CD8-positive, alpha-beta memory T cell (primary cell): ENCODE measurements at places on chromosomes 5 and 9. TPM values are rescaled to one million over a fixed set of nuclear protein-coding genes. Genes with fewer than 3 reads are reported as not detected.

DNA sequence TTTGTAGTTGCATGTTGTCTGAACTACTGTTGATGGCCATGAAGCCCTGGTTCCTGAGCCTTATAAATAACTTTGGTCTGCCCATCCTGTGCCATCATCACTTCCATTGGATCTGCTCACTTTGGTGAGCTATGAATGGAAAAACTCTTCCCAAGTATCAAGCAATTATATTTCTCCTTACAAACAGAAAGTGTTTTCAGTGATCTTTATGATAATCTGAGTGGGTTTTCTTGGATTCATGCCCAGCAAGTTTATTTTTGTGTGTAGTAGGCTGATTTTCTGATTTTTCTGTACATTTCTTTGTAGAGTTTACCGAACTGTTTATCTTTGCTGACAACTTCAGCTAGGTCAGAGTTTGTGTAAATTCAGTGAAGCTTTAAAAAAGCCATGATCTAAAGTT lies 31.0 kb downstream of the CAMK4 start:
- H3K27ac ChIP-seq: no peak overlapping the region
- H3K36me3 ChIP-seq: no peaks in the 10 kb centered on the region
- DNase-seq: no peak
- H3K4me3 ChIP-seq: no peak overlapping the region

DNA sequence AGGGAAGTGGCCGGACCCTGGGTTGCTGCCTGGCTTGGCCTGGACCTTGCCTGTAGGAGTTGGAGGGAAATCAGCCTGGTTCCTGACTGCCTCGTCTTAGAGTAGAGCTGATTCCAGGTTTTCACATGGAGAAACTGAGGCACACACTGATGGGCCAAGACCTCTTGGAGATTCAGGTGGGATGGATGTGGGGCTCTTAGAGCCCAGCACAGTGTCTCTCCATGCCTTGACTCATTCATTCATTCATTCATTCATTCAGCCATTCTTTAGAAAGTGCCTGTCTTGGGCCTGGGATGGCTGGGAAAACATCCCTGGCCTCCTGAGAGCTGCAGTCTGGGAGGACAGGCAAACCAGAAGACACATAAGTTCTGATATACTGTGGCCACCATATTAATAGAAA lies 2.2 kb downstream of the LRRC8A start:
- peaks cover 39% of the 10 kb centered on the region for H3K4me1 ChIP-seq
- H3K27me3 ChIP-seq: no peaks in the 10 kb centered on the region
- no peak for DNase-seq
- no peak overlapping the region for H3K27ac ChIP-seq
- H3K36me3 ChIP-seq: peaks cover 4% of the 10 kb centered on the region

DNA sequence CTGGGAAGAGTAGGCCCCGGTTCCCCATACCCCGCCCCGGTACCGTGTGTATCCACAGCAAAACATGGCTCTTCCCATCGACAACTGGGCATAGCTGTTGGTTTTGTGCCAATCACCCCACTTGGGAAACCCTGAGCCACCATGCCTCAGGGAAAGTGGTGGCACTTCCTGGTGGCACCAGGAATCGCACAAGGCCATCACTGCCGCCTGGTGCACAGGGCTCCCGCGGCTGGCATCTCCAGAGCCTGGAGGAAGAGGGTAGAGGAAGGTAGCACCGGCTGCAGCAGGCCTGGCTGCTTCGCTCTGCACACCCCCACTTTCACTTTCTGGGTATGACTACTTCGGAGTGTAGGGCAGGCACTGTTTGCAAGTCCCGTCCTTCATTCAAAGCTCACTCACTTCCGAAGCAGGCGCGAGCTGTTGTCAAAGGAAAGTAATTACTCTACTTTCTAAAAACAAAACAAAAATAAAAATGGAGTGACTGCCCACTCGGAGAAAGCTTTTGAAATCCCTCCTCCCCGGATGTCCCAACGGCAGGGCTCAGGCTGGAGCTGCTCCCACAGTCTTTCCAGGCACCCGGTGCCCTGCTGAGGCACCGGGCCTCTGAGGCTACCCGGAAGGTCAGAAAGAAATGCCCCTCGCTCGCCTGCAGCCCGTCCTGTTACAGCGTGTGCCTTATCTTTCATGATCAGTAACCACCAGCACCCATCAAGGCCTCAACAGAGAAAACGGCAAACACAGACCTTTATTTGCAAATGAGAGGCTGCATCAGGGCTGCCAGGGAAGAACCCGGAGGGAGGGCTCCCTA lies 2.0 kb downstream of the BRD3 start:
- peaks cover 35% of the 10 kb centered on the region for H3K4me1 ChIP-seq
- H3K27ac ChIP-seq: peak overlapping the region; percentile 69
- peaks cover 15% of the 10 kb centered on the region for H3K27me3 ChIP-seq
- no peaks in the 10 kb centered on the region for H3K36me3 ChIP-seq
- H3K4me3 ChIP-seq: peak overlapping the region; percentile 80
- peak; percentile 61 for DNase-seq

Gene TMEM232
- 0.92 TPM for total RNA-seq

DNA sequence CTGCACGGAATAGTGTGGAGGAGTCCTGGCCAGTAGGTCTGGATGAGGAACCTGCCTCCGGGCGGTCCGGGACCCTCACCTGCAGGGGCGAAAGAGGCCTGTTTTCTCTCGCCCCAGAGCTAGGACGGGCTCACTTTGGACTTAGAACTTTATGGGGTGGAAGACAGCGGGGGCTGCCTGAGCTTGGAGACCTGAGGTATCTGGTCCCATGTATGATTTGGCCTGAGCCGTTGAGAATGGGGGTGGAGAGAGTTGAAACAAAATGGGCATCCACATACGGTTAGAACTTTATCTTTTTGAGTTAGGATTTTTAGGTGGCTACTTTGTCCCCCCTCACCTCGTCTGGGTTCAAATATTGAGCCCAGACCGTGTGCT lies 681 bp upstream of the ETF1 start:
- DNase-seq: no peak
- H3K4me1 ChIP-seq: peaks cover 78% of the 10 kb centered on the region
- H3K27me3 ChIP-seq: no peaks in the 10 kb centered on the region
- H3K27ac ChIP-seq: peak overlapping the region; percentile 99

DNA sequence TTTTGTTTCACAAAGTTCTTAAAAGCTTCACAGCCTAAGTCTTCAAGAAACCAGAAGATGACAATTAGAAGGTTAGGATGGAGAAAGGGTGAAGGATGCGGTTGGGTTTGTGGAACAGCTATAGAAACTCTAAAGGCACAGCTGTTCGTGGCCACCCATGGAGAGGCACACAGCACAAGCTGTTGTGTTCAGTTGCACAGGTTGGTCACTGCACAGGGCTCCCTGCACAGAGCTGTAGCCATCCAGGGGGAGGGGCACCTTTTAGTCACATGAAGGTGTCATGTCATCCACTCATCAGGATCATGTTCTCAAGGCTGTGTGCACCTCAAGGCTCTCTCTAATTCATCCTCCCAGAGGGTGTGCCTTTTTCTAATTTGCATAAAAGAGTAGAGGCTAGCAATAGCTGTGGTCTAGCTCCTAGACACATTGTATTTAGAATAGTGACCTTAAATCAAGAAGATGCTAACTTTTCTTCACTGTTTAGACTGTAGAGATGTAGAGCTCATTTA lies 5.0 kb upstream of the RASGRF2 start:
- H3K27ac ChIP-seq: no peak overlapping the region
- no peak for DNase-seq
- no peak overlapping the region for H3K4me3 ChIP-seq
- H3K27me3 ChIP-seq: no peaks in the 10 kb centered on the region

Gene PHF24
- 0.04 TPM for total RNA-seq

DNA sequence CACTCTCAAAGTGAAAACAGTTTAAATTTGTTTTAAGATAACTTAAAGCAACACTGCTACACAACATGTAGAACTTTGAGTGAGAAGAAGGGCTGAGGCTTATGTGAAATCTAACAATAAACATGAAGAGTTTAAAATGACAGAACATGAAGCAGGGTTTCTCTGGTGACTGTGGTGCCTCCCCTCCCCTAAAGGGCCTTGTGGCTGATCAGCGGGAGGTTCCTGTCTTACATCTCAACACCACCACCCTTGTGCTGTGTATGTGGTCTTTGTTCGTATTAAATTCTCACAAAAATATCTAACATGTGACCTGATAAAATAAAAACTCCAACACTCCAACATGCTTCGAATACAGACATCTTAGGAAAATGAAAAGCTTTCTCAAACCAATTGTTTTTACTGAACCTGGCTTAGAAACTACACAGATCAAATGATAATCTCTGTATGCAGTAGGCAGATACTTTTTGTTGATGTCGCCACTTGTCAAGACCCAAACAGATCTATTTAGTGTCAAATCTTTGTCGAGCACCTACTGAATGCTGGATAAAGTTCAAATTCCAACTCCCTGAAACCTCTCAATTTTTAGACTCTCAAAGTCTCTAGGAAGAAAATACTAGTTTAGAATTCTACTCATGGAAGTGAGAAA lies 9.9 kb upstream of the IQGAP2 start:
- no peak for DNase-seq
- no peaks in the 10 kb centered on the region for H3K27me3 ChIP-seq
- no peak overlapping the region for H3K27ac ChIP-seq
- H3K4me3 ChIP-seq: no peak overlapping the region
- peaks cover 55% of the 10 kb centered on the region for H3K4me1 ChIP-seq

DNA sequence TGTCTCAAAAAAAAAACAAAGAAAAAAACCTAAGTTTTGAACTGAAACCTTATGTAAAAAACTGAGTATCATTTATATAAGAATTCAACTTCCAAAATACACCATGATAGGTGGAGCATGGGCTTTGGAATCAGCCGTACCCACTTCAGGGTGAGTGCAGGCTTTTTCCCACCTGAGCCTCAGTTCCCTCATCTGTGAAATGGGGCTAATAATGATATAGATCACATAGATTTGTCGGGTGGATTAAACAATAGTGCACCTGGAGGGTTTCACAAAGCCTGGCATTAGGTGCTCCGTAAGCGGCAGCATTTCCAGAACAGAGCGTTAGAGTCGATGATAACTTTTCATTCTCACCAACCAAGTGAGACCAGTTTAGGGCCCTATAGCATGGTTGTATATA lies 91.9 kb downstream of the CYFIP2 start:
- H3K4me3 ChIP-seq: no peak overlapping the region
- peaks cover 63% of the 10 kb centered on the region for H3K36me3 ChIP-seq
- H3K4me1 ChIP-seq: no peaks in the 10 kb centered on the region
- H3K27me3 ChIP-seq: no peaks in the 10 kb centered on the region

- DNase-seq: no peak
- H3K36me3 ChIP-seq: no peaks in the 10 kb centered on the region
- H3K4me3 ChIP-seq: no peak overlapping the region
- H3K27me3 ChIP-seq: no peaks in the 10 kb centered on the region
- H3K27ac ChIP-seq: no peak overlapping the region
These were observed 174.4 kb downstream of the MARCHF11 start for GRCh38 chr5:16005225-16005624.

GRCh38 chr9:34896112-34896511 lies 62.0 kb upstream of the PHF24 start:
- DNase-seq: no peak
- H3K4me3 ChIP-seq: no peak overlapping the region
- H3K36me3 ChIP-seq: no peaks in the 10 kb centered on the region
- no peaks in the 10 kb centered on the region for H3K27me3 ChIP-seq

- no peaks in the 10 kb centered on the region for H3K27me3 ChIP-seq
- no peak overlapping the region for H3K4me3 ChIP-seq
- H3K36me3 ChIP-seq: no peaks in the 10 kb centered on the region
- H3K4me1 ChIP-seq: no peaks in the 10 kb centered on the region
These were observed 16.0 kb upstream of the PAPPA start for GRCh38 chr9:116137581-116137980.

GRCh38 chr5:153866176-153866575 lies 172.5 kb downstream of the FAM114A2 start:
- no peak overlapping the region for H3K4me3 ChIP-seq
- no peaks in the 10 kb centered on the region for H3K27me3 ChIP-seq

DNA sequence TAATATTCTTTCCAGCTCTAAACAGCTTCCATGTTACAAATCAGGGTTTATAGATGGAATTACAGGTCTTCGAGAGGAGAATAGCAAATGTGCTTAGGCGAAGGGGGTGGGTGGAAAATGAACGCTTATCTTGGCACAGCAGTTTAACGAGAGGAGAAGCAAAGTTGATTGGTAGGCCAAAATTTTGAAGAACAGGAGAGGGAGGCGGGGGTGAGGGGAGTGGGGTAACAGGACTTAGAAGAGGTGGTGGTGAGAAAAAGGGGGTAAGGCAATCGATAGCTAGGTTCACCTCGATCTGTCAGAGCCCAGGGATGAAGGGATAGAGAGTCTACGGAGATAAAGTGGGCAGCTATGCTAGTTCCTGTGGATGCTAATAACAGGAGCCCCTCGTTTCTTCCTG lies 764 bp downstream of the ANKRA2 start:
- peak overlapping the region; percentile 76 for H3K4me3 ChIP-seq
- no peak for DNase-seq
- H3K27me3 ChIP-seq: no peaks in the 10 kb centered on the region
- peak overlapping the region; percentile 97 for H3K27ac ChIP-seq

Gene DND1
- 2.9 TPM for total RNA-seq

Gene UAP1L1
- 15.5 TPM for total RNA-seq

DNA sequence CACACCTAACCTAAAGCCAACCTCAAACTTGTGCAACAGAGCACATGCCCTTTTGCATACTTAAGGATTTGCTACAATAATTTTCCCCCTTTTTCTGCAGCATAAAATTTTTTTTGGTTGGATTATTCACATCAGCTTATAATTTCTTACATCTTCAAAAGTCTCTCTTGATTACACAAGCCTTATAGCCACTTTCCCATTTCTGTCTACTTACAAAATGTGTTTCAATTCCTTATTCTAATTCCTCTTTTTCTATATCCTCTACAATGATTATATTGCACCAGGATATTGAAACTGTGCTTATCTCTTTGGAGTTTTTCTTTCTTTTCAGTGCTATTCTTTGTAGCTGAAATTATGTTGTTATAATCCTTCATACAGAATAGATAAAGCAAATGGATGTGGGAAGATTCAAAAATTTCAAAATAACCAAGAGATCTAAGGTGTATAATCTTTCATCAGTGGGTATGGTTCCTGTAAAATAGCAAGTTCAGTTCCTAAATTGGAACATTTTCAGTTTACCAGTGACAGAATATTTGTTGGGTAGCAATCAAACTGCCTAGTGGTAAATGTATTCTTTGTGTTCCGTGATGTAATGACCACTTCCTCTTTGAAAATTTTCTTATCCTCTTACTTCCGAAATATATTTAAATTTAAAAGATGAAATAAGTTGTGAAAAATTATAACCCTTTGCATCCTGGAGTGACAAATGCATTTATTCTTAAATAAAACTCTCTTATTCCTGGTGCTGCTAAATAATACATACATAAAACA lies 386.8 kb upstream of the CHD1 start:
- no peak overlapping the region for H3K4me3 ChIP-seq
- DNase-seq: no peak
- no peaks in the 10 kb centered on the region for H3K36me3 ChIP-seq

DNA sequence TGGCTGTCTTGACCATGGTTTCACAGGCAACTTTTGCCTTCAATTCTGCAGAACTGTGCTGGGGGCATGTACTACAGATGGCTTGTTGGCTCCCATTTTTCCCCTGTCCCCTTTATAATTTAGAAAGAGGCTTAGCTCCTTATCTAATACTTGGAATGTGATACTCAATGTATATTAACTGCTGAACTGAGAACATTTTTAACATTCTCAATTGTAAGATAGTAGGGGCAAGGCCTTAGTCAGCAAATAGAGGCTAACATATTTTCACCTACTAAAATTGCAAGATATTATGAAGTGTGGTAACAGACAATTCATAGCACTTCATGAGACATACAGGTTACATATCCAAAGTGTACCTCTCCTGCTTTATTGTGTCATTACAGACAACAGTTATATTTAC lies 118.1 kb upstream of the ZNF366 start:
- H3K27ac ChIP-seq: no peak overlapping the region
- DNase-seq: no peak
- no peak overlapping the region for H3K4me3 ChIP-seq
- H3K36me3 ChIP-seq: no peaks in the 10 kb centered on the region

Gene WNT8A
- not detected for total RNA-seq

Gene EPB41L4A
- 0.04 TPM for total RNA-seq
